ENCODE measurements at places on chromosomes 2 and 18.

GRCh38 chr2:62089658-62090057, 106.3 kb upstream of the B3GNT2 start:
- no peak for DNase-seq

- DNase-seq, result no peak
Measured at GRCh38 chr18:3773303-3773702, 323.3 kb downstream of the TGIF1 start.

DNA sequence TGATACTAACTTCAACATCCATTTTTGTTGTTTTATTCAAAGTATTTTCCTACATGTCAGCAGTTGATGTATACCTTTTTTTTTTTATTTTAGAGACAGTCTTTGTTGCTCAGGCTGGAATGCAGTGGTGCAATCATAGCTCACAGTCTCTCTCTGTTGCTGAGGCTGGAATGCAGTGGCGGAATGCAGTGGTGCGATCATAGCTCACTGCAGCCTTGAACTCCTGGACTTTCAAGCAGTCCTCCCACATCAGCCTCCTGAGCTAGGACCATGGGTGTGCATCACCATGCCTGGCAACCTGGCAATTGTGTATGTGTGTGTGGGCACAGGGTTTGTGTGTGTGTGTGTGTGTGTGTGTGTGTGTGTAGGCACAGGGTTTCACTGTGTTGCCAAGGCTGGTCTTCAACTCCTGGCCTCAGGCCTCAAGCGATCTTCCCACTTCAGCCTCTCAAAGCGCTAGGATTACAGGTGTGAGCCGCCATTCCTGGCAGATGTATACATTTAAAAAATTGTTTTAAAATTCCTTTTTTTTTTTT, 24.8 kb downstream of the SANBR start:
- no peak for DNase-seq

GRCh38 chr2:147250652-147251356, 594.0 kb upstream of the ACVR2A start:
- no peak for DNase-seq

GRCh38 chr2:45902781-45903375, 251.4 kb downstream of the PRKCE start:
- DNase-seq, result no peak

DNA sequence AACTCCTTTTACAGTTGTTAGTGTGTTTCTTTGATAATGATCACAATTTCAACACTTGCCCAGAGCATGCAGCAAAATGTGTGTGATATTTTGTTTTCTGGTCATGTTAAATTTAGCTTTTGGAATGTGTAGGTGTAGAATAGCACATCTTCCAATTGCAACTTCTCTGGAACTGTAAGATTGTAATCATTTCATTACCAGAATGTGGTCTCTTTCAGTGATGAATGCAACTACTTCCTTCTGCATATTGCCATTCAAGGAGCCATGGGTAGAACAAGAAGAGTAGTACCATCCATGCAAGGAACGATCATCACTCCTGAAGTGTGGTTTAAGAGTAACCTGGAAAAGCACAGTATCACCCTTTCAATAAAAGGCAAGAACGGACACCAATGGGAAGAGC, 548.8 kb upstream of the ZNF804A start:
- no peak for DNase-seq

- DNase-seq, result no peak
Measured at GRCh38 chr2:235004329-235004903, 52.6 kb downstream of the SH3BP4 start.

DNA sequence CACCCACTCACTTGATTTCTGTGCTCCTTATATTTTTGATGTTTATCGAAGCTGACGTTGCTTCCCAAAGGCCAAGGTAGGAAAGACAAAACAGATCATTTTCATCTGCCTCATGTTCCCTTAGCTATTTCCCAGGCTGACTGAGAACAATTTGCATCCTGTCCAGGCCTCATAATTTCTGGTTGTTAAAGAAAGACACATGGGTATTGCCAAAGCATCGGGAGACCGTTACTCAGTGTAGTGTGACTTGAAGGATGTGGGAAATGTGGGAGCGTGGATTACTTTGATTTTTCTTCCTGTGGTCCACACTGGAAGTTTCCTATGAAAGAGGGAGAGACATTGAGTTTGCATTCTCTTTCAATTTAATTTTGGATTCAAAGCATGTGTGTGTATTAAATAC, 204.6 kb downstream of the TRIB2 start:
- DNase-seq, result no peak

DNA sequence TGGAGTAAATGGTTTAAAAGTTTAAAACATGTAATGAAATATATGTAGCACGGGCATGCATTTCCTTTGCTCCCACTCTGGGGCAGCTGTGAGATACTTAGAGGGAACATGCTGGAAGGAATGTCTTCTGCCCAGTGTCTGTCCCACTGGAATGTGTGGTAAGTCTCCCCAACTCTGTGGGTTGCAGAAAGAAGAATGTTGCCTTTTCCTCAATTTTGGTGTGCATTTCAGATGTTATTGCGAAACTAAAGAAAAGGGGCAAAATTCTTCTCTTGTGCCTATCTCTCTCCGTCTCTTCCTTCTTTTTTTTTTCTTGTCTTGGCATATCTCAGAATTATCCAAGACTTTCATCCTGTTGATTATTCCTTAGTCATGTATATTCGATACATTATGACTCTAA, 201.1 kb downstream of the SH3RF3 start:
- no peak for DNase-seq

DNA sequence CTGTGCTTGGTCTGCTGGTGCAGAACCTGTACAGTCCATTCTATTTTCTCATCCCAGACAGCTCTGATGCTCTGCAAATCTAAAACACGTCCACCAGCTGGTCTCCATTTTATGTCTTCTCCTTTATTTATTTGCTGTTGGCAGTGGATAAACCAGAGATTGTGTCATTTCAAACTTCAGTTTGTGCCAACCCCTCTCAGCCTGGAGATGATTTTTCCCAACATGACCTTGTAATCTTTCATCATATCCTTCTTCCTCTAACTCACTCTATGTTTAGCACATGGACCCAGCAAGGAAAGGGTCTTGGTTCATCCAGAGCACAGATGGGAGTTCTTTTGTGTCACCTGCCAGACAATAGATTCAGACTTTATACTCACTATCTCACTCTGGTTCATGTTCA, 273.2 kb downstream of the MTX2 start:
- no peak for DNase-seq

Data from activated naive CD4-positive, alpha-beta T cell treated with anti-CD3 and anti-CD28 coated beads, Interleukin-2, amount 50 U/mL, for 16 hours (primary cell).